T-helper 17 cell (primary cell): ENCODE measurements at places on chromosomes 6 and 20.

DNA sequence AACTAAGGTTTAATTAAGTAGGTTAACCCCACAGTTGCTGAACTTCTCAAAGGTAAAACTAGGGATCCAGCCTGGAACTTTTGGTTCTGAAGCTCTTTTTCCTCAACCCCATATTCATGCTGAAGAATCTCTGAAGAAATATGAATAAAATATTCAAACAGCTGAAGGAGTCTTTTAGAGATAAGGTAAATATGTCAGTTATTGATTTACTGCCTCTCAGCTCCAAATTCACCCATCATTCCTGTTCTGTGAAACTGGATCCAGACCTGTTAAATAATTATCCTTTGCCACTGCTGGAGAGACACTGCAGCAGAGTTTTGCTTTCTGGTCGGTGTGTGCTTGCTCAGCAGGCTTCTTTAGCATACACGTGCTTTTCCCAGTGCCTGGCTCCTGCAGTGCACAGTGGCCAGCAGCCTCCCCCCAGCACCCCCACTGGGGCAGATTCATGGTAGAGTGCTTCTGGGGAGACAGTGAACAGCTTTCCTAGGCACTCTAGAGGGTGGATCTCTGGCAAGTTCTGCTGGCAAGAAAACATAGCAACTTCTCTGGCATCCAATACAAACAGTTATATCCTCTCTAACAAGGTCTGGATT lies 62.0 kb upstream of the BCLAF1 start:
- no peak for DNase-seq

- DNase-seq: no peak
These were observed 45.3 kb downstream of the IGF2R start for GRCh38 chr6:160013987-160014868.

GRCh38 chr6:28657769-28658465 lies 132.2 kb downstream of the GPX5 start:
- no peak for DNase-seq

DNA sequence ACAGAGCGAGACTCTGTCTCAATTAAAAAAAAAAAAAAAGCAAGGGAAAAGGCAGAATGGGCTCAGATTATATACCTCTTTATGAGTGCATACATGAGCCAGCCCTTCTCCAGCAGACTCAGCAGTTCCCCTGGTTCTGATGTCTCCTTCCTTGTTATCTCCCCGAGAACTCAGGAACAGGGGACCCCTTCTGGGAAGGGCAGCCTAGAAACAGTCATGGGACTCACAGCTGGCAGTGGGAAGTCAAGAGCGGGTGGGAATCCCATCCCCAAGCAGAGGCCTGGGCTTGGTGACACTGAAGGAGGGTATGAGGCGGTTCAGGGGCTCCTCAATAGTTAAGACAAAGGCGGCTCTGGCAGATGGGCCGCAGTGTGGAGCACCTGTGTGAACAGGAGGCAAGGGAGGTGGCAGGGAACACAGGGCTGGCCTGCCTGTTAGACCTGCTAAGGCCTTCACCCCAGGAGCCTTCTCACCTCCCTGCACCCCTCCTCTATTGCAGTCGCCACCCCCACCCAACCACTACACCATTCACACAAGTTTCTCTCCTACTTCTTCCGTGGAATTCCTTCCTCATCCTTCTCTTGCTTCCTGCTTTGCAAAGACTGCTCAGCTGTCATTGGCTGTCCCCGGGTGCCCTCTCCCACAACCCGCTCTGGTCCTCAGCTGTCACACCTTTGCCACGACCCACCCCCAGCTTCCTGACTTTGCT lies 29.7 kb upstream of the MDFI start:
- DNase-seq: no peak

DNA sequence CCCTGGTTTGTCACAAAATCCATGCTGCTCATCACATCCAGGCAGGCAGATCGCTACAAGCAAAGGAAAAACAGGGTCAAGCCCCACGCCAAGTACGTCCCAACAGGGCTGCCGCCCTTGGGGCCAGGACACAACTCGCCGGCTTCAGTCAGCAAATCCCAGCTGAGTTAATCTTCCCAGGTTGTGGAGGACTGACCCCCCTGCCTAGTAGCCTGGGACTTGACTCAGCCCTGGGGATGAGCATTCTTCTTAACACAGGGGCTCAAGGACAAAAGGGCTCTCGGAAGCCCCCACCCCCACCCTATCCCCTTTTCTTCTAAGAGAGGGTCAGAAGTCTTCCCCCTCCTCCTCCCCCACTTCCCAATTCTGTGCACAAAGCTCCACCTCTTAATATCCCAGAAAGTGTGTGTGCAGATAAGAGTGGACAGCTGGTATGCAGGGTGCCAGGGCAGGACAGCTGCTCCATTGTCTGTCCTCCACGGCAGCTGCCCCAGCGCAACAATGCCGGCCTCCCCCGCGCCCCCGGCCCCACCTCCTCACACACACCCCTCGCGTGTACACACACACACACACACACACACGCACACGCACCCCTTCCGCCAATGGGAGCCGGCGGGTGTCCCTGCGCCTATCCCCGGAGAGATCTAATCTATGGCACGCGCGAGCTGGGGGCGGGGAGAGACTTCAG lies 4.5 kb downstream of the DLL1 start:
- DNase-seq: no peak
